ENCODE measurements at places on chromosomes 5 and 9.

GRCh38 chr5:178467568-178468195 lies 122.5 kb downstream of the COL23A1 start:
- DNase-seq, result no peak

GRCh38 chr5:169131616-169132301 lies 169.2 kb downstream of the SLIT3 start:
- no peak for DNase-seq

DNA sequence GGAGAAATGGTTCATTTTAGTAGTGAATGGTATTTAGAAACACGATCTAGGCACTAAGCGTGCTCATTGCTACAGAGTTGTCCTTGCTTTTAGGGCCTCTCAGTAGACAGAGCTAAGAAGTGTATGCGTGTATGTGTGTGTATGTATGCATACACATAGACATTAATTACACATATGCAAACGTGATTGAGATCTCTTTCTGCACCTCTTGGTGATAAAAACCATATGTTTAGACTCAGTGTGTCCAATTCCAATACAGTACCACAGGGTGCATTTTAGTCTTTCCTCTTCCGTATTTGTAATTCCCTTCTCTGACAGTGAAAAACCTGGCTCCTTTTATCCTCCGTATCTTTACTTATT lies 13.1 kb downstream of the TRIO start:
- no peak for DNase-seq

DNA sequence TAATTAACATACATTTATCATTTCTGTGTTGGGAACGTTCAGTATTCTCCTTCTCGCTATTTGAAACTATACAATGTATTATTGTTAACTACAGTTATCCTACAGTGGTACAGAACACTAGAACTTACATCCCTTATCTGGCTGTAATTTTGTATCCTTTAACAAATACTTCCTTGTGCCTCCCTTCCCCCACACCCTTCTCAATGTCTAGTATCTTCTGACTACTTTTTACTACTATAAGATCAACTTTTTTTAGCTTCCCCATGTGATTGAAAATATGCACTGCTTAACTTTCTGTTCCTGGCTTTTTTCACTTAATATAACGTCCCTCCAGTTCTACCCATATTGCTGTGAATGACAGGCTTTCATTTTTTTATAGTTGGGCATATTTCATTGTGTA lies 253.5 kb downstream of the RAB3C start:
- no peak for DNase-seq

GRCh38 chr5:580436-580835 lies 31.7 kb upstream of the CEP72 start:
- no peak for DNase-seq

All from T-cell (primary cell).